ENCODE measurements at places on chromosomes 1 and 21.

DNA sequence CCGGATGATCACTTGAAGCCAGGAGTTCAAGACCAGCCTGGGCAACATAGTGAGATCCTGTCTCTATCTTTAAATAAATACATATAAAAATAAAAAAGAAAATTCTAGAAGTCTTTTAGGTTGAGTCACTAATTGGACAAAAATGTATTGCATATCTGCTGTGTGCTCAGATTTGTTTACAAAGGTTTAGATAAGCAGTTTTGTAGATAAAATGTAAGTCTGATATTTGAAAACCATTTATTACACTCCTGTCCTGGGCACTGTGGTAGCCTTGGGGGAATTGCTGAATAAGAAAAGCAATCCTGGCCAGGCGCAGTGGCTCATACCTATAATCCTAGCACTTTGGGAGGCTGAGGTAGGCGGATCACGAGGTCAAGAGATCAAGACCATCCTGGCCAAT lies 11.6 kb downstream of the GMEB1 start:
- DNase-seq, result no peak

- no peak for DNase-seq
These were observed 401 bp downstream of the WNT9A start for GRCh38 chr1:227947386-227947675.

DNA sequence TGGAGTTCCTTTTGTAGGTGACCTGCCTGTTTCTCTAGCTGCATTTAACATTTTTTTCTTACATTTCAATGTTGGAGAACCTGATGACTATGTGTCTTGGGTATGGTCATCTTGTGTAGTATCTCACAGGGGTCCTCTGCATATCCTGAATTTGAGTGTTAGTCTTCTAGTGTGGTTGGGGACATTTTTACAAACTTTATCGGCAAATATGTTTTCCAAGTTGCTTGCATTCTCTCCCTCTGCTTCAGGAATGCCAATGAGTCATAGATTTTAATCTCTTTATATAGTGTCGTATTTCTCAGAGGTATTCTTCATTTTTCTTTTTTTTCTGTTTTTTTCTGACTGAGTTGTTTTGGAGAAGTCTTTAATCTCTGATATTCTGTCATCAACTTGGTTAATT lies 684.0 kb downstream of the NCAM2 start:
- DNase-seq, result no peak

DNA sequence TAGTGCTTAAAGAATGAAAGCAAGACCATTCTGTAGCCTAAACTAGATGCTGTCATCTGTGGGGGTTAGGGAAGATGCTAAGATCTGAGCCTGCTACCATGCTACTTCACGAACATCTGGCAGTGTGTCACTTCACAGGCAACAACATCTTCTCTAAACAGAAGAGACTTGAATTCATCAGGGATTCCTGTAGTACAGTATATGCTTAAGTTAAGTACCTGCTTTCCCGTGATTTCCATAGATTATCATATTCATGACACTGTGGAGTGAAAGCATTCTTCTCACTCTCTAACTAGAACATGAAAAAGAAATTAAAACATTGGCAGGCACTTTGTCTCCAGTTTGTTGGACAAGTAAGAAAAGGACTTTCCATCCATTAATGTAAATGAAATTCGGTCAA lies 390.9 kb downstream of the PTBP2 start:
- no peak for DNase-seq

- DNase-seq, result no peak
These were observed 10.2 kb downstream of the TLCD4 start for GRCh38 chr1:95127380-95127779.
